ENCODE measurements at places on chromosomes 2 and 18.

DNA sequence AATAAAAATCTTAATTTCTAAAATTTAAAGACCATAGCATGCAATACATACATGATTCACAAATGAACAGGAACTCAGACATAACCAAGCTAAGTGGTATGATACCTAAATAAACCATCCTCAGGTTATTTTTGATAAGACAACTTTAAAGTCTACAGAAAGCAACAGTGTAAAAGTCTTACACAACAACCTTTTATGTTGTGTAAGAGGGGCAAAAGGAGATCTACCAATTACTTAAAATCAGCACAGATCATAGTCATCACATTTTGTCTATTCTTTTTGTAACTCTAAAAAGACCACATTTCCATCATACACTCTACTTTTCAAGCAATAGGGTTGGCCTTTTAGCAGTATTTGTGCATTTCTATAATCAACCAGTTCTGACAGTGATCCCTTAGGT lies 16.3 kb downstream of the SP3 start:
- DNase-seq = no peak

GRCh38 chr2:233925402-233925801 lies 8.2 kb downstream of the TRPM8 start:
- no peak for DNase-seq

GRCh38 chr2:201250741-201251140 lies 9.6 kb upstream of the CASP8 start:
- no peak for DNase-seq

GRCh38 chr2:29304399-29305060 lies 189.3 kb downstream of the CLIP4 start:
- no peak for DNase-seq

GRCh38 chr2:216429428-216429827 lies 17.1 kb downstream of the SMARCAL1 start:
- no peak for DNase-seq

DNA sequence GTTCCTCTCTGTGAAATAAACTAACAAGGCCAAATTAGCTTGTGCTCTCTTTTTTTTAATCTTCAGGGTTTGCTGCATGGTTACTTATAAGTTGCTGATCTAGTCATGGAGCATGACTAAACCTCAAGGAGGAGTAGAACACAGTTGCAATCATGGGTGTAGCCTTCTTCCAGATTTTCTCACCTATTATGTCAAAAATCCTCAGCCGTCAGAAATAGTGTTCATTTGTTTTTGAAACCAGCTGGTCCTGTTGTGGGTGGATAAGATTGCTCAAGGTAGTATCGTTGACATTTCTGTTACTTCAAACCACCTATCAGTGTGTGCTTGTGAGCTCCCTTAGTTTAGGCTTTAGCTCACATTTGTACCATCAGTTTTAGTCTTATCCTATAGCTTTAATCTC lies 11.2 kb downstream of the RELCH start:
- DNase-seq = no peak

DNA sequence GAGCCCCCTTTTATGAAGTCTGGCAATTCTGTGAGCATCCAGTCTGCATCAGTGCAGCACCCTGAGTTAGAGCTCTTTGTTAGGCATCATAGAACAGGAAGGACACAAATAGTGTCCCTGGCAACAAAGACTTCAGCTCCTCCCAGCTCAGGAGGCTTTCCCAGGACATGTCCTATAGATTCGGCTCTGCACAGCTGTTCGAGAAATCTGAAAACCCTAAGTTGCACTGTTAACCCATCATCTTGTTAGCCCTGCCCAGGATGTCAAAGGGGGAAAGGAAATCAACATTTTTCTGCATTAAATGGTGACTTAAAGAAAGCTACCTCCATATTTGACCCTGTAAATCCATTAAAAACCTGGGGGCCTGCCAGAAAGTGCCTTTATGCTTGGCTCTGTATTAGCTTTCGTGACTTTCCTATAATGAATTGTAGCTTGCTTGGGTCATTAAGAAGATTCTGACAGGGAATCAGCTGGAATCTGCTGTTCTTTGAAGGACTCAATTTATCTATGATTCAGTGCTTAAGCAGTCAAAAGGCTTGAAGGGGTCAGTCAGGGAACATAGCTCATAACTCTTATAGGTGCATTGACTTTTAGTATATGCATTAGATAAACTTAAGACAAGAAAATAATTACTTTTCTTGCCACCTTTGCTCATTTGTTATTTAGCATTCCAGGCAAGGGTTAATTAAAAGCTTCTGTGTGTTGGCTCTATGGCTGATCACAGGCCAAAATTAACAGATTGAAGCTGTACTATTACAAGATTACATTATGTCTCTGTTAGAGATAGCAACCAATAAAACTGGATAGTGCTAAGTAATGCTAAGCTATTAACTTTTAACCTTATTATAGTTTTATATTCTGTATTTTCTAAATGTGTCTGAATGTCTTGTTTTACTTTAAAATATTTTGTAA lies 20.6 kb downstream of the ERMN start:
- DNase-seq = no peak

GRCh38 chr18:67553437-67553836 lies 36.9 kb upstream of the DSEL start:
- no peak for DNase-seq

DNA sequence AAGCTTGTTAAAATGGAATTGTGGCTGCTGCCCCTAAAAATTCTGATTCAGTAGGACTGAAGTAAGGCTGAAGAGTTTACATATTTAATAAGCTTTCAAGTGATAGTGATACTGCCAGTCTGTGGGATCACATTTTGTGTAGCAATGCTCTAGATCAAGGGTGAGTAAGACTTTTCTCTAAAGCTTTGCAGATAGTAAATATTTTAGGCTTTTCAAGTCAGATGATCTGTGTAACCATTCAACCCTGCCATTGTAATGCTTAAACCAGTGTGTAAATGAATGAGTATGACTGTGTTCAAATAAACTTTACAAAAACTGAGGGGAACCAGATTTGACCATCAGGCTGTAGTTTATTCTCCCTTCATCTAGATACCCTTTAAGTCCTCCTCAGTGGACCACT lies 92.7 kb downstream of the PIK3C3 start:
- no peak for DNase-seq

Measured in GM19239 (cell line).